Fibroblast of skin of back (primary cell): ENCODE measurements at places on chromosomes 11 and 22.

DNA sequence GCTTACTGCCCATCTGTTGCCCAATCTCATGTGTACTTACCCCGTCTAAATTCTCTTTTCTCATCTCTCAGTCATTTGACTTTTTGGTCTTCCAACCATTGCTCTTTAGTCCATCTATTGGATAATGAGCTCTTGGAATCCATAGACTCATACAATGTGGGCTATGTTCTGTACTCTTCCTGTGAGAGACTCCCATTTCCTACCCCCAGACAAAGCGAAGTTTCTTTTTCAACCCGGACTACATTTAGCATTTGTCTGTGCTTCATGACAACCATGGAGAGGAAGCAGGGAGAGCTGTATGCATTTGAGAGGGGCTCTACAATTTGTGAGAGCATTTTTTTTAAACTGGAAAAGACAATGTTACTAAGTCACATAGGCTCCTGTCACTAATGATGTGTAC lies 4.0 kb upstream of the ARHGAP42 start:
- DNase-seq: no peak

DNA sequence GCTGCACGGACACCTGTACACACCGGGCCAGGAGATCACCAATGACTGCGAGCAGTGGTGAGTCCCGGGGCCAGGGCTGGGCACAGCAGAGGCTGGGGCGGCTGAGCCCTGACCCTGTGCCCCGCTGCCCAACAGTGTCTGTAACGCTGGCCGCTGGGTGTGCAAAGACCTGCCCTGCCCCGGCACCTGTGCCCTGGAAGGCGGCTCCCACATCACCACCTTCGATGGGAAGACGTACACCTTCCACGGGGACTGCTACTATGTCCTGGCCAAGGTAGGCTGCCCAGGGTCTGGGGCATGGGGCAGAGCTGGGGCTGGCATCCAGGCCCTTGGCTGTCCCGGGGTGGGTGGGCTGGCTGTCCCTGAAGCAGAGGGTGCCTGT lies 7.7 kb downstream of the MUC2 start:
- DNase-seq: no peak

GRCh38 chr11:69892237-69892985 lies 73.2 kb upstream of the FGF3 start:
- no peak for DNase-seq

GRCh38 chr11:28819741-28820140 lies 711.6 kb downstream of the METTL15 start:
- DNase-seq: no peak

- peak; percentile 43 for DNase-seq
These were observed 51.5 kb upstream of the GAL start for GRCh38 chr11:68632802-68633201.

DNA sequence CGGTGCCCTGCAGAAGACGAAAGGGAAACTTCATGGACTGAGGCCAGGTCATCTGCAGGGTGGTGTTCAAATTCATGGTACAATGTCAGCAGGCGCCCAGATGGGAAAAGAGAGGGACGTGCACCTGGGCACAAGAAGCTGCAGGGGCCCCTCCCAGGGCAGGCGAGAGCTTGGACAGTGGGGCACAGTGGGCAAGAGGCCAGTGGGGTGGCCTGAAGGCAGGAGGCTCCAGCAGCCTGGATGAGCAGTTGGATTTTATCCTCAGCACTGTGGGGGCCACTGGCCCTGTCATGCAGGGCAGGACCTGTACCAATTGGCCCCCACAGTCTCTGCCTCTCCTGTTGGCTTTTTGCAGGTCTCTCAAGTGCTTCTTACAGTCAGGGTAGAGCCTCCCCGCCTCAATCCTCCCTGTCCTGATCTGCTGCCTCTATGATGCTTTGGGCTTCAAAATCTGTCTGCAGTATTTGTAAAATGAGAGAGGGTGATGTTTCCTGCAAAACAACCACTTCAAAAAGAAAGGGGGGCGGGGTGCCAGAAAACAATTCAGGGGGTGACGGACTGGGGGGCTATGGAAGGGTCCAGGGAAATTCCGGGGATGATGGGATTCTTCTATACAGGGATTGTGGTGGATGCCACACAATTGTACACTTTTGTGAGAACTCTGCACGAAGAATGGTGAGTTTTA lies 1.7 kb upstream of the BID start:
- no peak for DNase-seq

- DNase-seq: no peak
These were observed 66.8 kb downstream of the CYB5R2 start for GRCh38 chr11:7606496-7606895.
